ENCODE measurements at places on chromosomes 3 and 15. TPM values are rescaled to one million over a fixed set of nuclear protein-coding genes. Genes with fewer than 3 reads are reported as not detected.

- no peak overlapping the region for H3K27ac ChIP-seq
- no peak overlapping the region for H3K4me3 ChIP-seq
- H3K4me1 ChIP-seq = peaks cover 4% of the 10 kb centered on the region
Measured at GRCh38 chr3:32340611-32341365, 50.9 kb upstream of the CMTM7 start.

The BCL2A1 gene
- 91.1 TPM for total RNA-seq

The LMOD3 gene
- total RNA-seq = 0.12 TPM

GRCh38 chr3:159852821-159853505, 135.7 kb upstream of the IL12A start:
- no peaks in the 10 kb centered on the region for H3K36me3 ChIP-seq
- H3K27ac ChIP-seq = peak overlapping the region; percentile 75
- H3K4me3 ChIP-seq = peak overlapping the region; percentile 22
- peak; percentile 87 for DNase-seq

DNA sequence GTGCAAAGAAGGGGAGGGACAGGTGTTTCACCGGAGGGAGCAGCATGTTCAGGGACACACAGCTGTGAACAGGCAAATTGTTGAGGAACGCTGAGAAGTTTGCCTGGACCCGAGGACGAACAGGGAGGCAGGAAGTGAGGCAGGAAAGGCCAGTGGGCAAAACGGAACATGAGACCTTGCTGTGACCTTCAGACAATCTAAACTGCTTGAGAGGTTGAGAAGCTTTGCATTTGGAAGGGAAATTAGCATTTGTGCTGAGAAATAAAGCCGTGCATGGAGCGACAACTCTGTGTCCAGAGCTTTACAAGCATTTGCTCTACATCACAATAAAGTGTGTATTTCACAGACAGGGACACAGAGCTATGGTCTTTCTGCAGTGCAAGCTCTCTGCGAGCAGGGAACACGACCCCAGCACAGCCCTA, 47.9 kb downstream of the CDC25A start:
- H3K4me3 ChIP-seq = no peak overlapping the region
- no peak for DNase-seq
- H3K36me3 ChIP-seq = no peaks in the 10 kb centered on the region
- H3K4me1 ChIP-seq = no peaks in the 10 kb centered on the region

DNA sequence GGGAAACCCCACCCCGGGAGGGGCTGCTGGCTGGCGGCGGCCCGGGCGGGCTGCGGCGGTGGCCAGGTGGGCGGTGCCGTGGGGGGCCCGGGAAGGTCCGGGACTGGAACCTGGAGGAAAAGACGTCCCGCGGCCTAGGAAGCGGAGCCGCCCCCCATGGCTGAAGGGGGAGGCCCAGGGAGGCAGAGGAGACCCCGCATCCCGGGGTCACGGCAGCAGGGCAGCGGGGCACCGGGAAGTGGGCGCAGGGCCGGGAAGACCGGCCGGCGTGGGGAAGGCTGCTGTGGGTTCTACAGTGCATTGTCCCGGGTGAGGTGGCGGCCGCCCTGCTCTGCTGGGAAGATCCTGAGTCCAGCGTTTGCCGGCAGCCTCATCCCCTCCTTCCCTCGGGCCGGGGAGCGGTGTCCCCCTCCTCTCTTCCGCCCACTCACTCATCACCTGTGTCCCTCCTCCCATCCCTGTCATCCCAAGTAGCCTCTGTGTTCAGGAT, 525 bp upstream of the FSTL1 start:
- no peaks in the 10 kb centered on the region for H3K36me3 ChIP-seq
- peak overlapping the region; percentile 88 for H3K27ac ChIP-seq
- peak overlapping the region; percentile 74 for H3K4me3 ChIP-seq
- H3K27me3 ChIP-seq = peaks cover 8% of the 10 kb centered on the region
- peaks cover 11% of the 10 kb centered on the region for H3K4me1 ChIP-seq

The P2RY1 gene
- 22.5 TPM for total RNA-seq

DNA sequence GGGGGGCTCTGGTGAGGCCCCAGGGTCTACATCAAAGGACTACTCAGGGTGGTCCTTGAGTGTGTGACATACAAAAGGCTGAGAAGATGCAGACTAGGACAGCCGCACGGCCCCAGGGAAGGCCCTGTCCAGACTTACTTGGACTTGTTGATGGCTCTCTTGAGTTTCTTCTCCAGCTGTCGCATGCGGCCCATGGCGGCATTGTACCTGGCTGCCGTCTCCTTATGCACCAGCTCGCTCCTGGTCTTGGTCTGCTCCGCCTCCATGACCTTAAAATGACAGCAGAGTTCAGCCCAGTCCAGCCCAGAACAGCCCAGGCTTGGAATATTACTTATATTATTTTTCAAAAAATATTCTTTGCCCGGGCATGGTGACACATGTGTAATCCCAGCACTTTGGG, 56.0 kb downstream of the CAPN7 start:
- H3K4me1 ChIP-seq = peaks cover 11% of the 10 kb centered on the region
- DNase-seq = peak; percentile 37
- no peaks in the 10 kb centered on the region for H3K27me3 ChIP-seq
- peaks cover 50% of the 10 kb centered on the region for H3K36me3 ChIP-seq
- H3K27ac ChIP-seq = no peak overlapping the region

DNA sequence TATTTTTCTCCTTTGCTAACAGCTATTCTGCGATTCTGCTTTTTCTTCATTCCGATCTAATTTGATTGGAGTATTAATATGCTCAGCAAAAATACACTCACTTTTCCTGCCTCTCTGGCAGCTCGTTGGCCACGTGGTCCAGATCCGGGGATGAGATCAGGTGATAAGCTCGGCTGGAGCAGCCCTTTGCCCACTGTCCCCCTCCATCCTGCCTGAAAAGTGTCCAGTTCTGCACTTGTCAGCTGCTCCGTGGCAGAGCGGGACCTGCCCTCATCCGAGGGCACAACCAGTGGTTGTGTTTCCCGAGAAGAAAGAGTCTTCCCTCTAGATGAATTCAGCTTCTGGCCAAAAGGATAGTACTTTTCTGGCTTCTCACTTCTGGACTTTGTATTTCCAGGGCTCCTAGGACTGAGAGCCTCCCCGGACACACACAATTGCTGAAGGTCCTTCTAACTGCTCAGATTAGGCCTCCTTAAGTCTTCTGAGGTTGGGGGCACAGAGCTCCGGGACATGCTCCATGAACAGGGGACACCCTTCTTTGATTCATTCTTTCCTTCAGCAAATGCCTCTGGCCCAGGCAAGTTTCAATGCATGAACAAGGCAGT, 103.9 kb upstream of the ALDH1A3 start:
- no peaks in the 10 kb centered on the region for H3K36me3 ChIP-seq
- H3K4me1 ChIP-seq = no peaks in the 10 kb centered on the region
- H3K27ac ChIP-seq = no peak overlapping the region
- no peaks in the 10 kb centered on the region for H3K27me3 ChIP-seq
- no peak overlapping the region for H3K4me3 ChIP-seq

DNA sequence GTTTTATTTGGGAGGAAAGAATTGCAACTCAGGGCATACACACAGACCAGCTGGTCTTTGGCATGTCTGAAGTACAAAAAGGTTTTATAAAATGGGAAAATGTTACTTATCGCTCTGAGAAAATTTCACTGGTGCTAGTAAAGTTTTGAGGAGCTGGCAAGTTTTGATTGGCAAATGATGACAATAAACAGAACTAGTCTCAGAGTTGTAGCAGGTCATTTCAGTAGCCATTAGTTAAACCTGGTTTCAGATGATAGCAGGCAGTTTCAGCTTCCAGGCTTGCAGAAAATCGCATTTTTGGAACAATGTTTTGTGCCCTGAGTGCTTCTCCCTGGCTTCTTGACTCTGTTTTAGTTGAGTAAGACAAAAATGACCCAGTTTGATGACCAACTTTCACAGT, 10.7 kb downstream of the B2M start:
- peaks cover 28% of the 10 kb centered on the region for H3K4me1 ChIP-seq
- H3K27ac ChIP-seq = no peak overlapping the region
- H3K36me3 ChIP-seq = peaks cover 26% of the 10 kb centered on the region
- no peaks in the 10 kb centered on the region for H3K27me3 ChIP-seq

GRCh38 chr3:13120289-13120927, 47.2 kb upstream of the IQSEC1 start:
- H3K27me3 ChIP-seq = no peaks in the 10 kb centered on the region
- no peak overlapping the region for H3K4me3 ChIP-seq
- no peaks in the 10 kb centered on the region for H3K4me1 ChIP-seq
- no peaks in the 10 kb centered on the region for H3K36me3 ChIP-seq
- peak; percentile 34 for DNase-seq

DNA sequence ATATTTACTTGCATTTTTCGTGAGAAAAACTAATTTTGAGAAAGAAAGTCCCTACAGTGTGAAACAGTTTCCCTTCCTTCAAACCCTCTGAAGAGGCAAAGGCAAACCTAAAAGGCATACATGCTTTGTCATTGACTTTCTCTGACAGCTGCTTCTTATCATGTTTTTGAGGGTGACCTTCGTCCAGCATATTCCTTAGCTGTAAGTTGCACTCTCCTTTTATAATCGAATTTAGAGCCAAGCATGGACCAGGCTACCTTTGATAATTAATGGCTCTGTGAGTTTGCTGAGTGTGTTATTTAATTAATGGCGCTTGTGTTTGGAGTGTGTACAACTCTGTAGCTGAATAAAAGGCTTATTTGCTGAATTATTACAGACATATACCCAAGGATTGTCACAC, 684.2 kb upstream of the CFAP20DC start:
- no peak overlapping the region for H3K4me3 ChIP-seq
- no peaks in the 10 kb centered on the region for H3K27me3 ChIP-seq
- no peak overlapping the region for H3K27ac ChIP-seq
- H3K4me1 ChIP-seq = no peaks in the 10 kb centered on the region
- DNase-seq = no peak
- H3K36me3 ChIP-seq = no peaks in the 10 kb centered on the region

- DNase-seq = peak; percentile 81
- H3K27me3 ChIP-seq = no peaks in the 10 kb centered on the region
- peaks cover 19% of the 10 kb centered on the region for H3K36me3 ChIP-seq
- H3K4me1 ChIP-seq = peaks cover 23% of the 10 kb centered on the region
- H3K4me3 ChIP-seq = no peak overlapping the region
- H3K27ac ChIP-seq = no peak overlapping the region
Measured at GRCh38 chr15:98906712-98907083, 100.9 kb downstream of the PGPEP1L start.

DNA sequence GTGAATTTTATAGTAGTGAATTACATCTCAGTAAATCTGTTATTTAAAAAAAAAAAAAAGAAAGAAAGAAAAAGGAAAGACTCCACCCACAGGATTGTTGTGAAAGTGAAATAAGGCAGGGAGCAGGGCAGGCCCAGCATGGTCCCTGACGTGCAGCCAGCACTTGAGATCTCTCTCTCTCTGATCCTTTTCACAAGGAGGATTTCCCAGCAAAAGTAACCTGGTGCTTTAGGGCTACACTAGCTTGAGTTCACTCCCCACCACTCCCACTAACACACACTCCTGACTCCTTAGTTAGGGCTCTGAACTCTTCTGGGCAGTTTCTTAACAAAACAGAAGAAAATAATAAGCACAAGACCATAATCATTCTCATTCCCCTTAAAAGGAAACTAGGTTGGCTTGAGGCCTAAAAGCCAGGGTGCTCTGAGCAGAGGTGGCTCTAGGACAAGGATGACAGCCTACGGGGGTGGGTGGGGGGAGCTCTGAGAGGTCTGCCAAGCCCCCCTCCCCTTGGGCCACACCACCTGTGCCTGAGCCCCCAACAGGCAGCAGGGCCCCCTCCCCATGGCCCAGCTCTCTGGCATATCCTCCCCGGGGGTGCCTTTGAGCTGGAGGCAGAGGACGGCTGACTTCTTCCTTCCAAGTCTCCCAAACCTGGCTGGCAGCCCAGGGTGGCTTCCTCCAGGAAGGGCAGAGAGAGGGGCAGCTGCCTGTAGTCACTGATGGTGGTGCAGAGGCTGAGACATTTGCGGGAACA, 856 bp downstream of the TMEM40 start:
- H3K4me3 ChIP-seq = no peak overlapping the region
- H3K27ac ChIP-seq = peak overlapping the region; percentile 67
- DNase-seq = no peak
- peaks cover 10% of the 10 kb centered on the region for H3K4me1 ChIP-seq
- no peaks in the 10 kb centered on the region for H3K27me3 ChIP-seq

DNA sequence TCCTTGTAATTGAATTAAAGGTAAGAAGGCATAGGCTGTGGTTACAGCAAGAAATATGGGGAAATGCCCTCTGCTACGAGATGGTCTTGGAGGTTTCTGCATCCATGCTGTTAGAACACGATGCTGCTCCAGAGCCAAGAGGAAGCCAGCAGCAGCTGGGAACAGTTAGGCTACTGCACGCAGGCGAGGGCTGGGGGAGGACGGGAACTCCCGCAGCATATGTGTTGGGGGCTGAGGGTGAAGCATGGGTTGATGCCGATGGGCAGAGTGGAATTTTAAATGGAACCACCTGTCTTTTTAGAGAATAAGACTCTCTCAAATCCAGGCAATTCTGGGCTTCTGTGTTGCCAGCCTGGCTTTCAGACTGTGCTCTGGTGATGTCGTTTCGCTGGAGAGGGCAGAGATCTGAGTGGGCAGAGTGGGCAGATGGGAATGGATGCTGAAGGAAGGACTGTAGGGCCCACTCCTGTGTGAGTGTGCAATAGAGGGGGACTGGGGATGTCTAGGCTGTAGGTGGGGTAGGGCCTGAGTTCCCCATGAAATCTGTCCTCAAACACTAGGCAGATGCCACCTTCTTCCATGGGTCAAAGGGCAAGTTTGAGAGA, 417.0 kb upstream of the TPM1 start:
- no peak for DNase-seq
- no peaks in the 10 kb centered on the region for H3K27me3 ChIP-seq
- no peaks in the 10 kb centered on the region for H3K4me1 ChIP-seq
- H3K4me3 ChIP-seq = no peak overlapping the region
- no peak overlapping the region for H3K27ac ChIP-seq
- H3K36me3 ChIP-seq = no peaks in the 10 kb centered on the region

- H3K4me3 ChIP-seq = no peak overlapping the region
- H3K27ac ChIP-seq = no peak overlapping the region
- peaks cover 4% of the 10 kb centered on the region for H3K4me1 ChIP-seq
Measured at GRCh38 chr3:19901918-19902317, 32.1 kb downstream of the EFHB start.

GRCh38 chr3:171840445-171840810, 2.7 kb upstream of the TMEM212 start:
- no peak overlapping the region for H3K27ac ChIP-seq
- DNase-seq = no peak
- H3K36me3 ChIP-seq = no peaks in the 10 kb centered on the region

DNA sequence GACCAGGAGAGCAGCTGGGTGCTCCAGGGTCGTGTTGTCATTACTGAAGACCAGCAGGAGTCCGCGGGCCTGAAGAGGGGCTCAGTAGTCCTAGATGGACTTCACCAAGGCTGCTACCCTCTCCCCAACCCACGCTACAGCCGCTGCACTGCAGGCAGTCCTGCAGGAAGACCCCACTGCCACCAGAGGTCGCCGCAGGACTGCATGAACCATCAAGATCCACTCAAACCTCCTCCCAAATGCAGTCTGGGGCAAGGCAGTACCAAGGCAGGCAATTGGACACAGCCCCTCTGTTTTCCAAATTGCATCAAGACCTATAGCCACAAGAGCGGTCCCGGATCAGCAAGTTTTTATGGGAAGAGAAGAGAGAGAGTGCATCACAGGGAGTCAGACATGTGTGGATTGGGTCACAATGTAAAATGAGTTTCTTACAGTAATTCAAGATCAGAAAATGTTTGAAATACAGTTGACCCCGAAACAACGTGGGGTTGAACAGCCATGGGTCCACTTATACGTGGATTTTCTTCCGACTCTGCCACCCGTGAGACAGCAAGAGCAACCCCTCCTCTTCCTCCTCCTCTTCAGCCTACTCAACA, 46.7 kb downstream of the DZIP1L start:
- peak; percentile 88 for DNase-seq
- H3K4me1 ChIP-seq = no peaks in the 10 kb centered on the region
- no peak overlapping the region for H3K4me3 ChIP-seq
- H3K36me3 ChIP-seq = peaks cover 8% of the 10 kb centered on the region
- H3K27me3 ChIP-seq = no peaks in the 10 kb centered on the region
